ENCODE measurements at places on chromosomes 13 and 19.

DNA sequence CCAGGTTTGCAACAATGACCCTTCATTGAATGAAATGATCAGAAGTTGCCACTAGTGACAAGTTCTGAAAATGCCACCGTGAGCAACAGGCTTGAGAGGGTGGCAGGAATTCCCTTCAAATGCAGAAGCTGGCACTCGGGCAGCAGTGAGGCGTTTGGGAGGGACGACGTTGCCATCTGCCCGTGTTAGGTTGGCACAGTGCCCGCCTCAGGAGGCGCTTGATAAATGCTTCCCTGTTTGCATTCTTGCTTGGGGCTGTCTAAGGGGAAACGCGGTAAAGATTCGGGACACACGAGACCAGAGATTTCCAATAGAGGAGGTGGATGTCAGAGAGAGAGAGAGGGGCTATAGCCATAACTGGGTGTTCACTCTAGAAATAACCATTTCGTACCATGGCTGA, 101.9 kb downstream of the TEX29 start:
- DNase-seq = no peak

DNA sequence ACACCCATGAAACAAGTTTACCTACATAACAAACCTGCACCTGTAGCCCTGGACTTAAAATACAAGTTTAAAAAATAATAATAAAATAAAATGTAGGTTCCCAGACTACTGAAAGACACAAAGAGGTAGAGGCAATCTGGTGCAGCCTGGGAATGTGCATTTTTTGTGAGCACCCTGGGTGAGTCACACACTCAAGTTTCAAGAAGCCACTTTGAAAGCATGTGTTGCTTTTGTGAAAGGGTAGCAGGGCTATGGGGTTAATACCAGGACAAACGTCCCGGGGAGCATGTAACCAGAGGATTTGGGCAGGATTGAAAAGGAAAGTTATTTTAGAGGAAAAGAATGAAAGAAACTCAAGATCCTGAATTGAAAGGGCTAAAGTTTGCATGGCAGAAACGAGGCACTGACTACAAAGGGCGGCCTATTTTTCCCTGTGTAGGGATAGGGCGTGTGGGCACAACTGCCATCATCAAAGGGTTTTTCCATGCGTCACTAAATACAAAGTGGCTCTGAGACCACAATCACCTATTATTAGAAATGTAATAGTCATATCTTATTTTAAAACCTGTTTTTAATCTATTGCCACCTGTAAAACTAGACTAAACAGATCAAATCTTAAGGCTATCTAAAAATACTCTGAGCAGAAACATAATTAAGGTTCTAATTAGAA, 314.9 kb downstream of the COG6 start:
- DNase-seq = no peak

- DNase-seq = no peak
Measured at GRCh38 chr19:56119582-56119978, 1.5 kb downstream of the ZNF787 start.

DNA sequence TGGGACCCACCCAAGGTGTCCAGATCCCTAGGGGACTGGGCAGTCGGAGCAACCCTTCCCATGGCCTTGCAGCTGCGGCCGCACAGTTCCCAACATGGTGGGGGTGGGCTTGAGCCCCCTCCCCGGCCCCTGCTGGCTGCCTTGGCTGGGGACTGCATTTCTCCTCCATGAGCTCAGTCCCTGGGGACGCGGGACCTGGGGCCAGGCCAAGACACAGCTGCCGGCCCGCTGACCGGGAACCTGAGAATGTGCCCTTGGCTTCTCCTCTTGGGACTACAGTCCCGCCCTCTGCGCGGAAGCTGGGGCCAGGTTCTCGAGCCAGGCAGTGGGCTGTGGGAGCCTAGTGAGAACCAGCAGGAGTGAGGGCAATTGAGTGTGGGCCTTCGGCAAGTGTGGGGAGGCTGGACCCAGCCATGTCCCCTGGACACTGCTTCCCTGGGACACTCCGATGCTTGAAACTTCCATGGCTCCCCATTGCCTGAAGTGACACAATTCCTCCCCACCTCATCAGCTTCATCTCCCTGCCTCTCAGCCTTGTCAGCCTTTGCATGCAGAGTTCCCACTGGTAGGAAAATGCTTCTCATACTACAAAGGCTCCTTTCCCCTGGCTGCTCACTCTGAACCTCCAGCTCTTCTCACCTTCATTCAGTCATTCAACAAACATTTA, 13.1 kb upstream of the NOTCH3 start:
- no peak for DNase-seq

GRCh38 chr19:29606420-29606747, 301 bp downstream of the POP4 start:
- no peak for DNase-seq

DNA sequence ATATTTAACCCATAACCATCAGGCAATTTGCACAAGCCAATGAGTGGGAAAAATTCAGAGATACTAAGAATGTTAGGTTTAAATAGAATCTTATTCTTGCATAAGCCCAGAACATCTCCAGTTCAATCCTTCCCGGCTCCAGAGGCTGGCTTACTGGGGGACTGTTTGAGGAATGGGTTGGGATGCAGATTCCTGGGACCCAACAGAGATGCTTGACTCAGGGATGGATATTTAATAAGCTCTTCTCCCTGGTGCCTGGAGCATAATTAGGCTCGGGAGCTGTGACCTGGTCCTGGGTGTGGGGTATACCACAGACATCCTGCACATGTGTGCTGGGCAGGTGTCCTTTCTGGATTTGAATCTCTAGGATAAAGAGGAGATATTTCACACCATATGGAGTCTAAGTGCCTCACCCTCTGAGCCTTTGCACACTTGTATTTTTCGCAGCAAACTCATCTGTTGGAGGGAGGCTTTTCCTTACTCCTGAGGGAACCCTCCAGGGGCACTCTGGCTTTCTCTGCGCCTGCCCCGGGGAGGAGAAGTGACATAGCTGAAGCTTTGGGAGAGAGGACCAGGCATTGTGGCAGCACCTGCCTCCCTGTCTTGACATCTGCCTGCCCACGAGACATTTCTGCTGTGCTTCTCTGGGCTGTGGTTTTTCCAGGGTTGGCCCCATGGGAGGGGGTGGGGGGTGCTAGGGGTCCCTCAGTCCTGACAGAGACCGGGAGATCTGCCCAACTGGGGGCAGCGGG, 36.1 kb upstream of the ANKRD10 start:
- no peak for DNase-seq

DNA sequence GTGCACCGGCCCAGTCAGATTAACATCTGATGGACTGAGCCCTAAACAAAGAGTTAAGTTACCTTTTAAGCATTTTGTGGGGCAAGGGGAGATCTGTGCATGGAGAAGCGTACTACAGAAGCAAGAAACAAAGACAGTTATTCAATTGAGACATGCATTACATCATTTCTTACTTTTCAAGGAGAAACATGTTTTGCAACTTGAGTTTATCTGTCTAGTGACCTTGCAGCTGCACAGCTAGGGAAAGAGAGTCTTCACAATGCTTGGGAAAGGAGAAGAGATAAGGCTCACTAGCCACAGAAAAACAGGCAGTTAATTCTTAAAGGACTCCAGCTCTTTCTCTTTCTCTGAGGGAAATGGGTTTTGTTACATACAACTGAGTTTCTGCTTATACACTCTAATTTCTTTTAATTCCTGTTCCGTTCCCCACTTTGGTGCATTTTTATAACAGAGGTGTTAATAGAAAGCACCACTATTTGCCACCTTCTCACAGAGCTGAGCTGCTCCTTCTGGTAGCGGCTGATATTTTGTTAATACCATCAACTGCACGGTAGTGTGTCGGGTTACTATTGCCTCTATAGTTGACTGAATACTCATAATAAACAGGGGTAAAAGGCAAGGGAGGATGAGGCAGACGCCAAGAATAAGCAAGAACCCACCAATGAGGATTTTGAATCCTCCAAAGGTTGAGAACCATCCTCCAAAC, 55.9 kb downstream of the ZNF431 start:
- no peak for DNase-seq

DNA sequence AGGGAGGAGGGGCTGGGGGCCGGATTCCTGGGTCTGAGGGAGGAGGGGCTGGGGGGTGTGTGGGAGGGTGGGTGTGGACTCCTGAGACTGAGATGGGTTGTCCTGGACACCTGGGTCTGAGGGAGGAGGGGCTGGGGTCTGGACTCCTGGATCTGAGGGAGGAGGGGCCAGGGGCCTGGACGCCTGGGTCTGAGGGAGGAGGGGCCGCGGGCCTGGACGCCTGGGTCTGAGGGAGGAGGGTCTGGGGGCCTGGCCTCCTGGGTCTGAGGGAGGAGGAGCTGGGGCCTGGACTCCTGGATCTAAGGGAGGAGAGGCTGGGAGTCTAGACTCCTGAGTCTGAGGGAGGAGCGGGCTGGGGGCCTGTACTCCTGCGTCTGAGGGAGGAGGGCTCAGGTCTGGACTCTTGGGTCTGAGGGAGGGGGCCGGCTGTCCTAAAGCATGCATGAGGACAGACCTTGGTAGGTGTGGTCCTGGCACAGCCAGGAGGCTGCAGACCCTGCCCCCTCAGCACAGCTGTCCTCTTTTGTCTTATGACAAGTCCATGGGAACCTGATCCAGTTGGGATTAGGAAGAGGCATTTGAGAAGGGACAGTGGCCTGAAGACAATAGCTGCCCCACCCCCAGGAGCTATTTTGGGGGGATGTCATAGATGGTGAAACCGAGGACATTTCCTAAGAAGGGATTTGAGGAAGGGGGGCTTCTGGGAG, 1.3 kb downstream of the TNNT1 start:
- DNase-seq = no peak

DNA sequence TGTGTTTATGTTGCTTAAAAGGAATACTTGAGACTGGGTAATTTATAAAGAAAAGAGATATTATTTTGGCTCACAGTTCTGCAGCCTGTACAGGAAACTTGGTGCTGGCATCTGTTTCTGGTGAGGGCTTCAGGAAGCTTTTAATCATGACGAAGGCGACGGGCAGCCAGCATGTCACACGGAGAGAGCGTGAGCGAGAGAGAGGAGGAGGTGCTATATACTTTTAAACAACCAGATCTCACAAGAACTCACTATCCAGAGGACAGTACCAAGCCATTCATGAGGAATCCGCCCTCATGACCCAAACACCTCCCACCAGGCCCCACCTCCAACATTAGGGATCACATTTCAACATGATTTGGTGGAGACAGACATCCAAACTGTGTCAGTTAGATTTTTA, 163.4 kb upstream of the TSC22D1 start:
- no peak for DNase-seq

GRCh38 chr13:100633461-100633860, 41.1 kb downstream of the TMTC4 start:
- no peak for DNase-seq

DNA sequence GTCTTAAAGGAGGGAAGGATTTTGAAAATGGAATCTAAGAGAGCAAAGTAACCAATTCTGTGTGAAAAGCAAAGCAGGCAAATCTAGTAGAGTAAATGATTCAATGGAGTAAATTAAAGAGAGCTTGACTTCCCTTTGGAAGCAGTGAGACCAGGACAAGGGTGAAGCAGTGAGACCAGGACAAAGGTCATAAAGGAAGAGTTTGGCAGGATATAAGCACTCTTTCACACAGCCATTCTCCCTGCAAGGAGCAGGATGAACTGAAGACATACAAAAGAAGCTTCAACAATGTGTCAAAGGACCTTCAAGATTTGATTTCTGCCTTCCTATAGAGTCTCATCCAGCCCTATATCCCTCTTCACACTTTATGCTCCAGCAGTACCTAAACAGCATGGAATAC, 123.8 kb downstream of the ENOX1 start:
- no peak for DNase-seq

DNA sequence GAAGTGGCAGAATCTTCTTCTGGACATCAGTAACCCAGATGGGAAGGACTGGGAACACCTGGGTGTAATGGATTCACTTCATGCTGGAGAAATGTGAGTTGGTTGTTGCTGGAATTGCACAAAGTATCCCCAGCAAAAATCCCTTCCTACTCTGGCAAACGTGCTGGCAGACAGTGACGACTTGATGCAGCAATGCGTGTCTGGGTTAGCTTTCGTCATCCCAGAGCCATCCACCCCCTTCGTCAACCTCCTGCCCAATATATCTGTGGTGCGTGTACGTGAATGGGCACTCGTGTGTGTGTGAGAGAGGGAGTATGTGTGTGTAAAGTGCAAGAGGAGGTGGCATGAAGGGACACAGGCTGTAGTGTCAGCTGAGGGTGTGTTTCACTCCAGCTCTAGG, 70.9 kb downstream of the TM9SF2 start:
- DNase-seq = no peak

DNA sequence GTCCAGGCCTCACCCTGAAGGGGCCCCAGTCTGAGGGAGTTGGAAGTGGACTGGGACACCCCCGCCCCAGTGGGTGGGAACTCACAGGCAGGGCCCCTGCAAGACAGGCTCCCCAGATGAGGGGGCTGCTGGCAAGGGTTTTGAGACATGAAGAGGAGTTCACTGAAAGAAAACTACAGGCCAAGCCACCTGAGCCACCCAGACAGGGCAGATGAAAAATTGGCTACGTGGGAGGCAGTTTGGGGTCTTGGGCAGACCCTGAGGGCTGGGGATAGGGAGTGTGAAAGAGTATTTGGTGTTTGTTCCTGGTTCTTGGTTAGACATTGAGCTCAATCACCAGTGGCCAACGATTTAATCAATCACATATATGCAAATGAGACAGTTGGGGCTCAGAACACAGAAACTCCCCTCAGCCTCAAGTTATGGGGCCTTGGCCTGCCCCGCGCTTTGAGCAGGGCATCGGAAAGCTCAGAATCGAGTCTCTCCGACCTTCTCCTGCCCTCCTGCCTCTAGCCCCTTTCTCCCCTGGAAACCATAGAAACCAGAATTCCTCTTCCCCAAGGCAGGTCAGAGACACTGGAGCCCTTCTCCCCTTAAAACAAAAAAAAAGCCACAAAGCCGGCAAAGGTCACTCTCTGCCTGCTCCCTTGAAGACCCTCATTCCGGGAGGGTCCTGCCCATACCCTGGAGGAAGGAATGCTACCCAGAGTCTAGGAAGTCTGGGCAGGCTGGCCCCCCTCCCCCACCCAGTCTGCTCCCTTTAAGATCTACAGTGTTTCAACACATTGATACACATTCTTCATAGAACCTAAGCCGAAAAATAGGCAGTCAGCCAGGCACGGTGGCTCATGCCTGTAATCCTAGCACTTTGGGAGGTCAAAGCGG, 1.3 kb upstream of the ISYNA1 start:
- no peak for DNase-seq

- DNase-seq = no peak
Measured at GRCh38 chr13:42539670-42540069, 34.3 kb upstream of the TNFSF11 start.
